ENCODE measurements at places on chromosomes 1 and 21. TPM values are rescaled to one million over a fixed set of nuclear protein-coding genes. Genes with fewer than 3 reads are reported as not detected.

INSRR gene
- total RNA-seq, result not detected

LHX4 gene
- total RNA-seq, result 0.77 TPM

TNFSF4 gene
- total RNA-seq, result 1.1 TPM

GORAB gene
- total RNA-seq, result 21.8 TPM

GBP1 gene
- 15.0 TPM for total RNA-seq

FMOD gene
- total RNA-seq, result 38.6 TPM

DNA sequence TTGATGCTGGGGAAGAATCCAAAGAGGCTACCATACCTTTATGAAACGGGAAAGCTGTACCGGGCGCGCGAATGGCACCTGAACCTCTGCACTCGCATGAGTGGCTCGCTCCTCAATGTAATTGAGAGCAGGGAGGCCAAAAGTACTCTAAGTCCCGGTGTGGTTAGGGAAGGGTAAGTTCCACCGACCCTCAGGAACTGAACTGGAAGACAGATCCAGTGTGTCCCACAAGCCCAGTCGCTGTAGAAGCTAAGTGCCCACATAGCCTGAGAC, 1.0 kb downstream of the GATAD2B start:
- peak overlapping the region; percentile 72 for H3K27ac ChIP-seq
- DNase-seq, result peak; percentile 32
- no peaks in the 10 kb centered on the region for H3K36me3 ChIP-seq
- H3K4me3 ChIP-seq, result peak overlapping the region; percentile 67
- peaks cover 16% of the 10 kb centered on the region for H3K4me1 ChIP-seq

DNA sequence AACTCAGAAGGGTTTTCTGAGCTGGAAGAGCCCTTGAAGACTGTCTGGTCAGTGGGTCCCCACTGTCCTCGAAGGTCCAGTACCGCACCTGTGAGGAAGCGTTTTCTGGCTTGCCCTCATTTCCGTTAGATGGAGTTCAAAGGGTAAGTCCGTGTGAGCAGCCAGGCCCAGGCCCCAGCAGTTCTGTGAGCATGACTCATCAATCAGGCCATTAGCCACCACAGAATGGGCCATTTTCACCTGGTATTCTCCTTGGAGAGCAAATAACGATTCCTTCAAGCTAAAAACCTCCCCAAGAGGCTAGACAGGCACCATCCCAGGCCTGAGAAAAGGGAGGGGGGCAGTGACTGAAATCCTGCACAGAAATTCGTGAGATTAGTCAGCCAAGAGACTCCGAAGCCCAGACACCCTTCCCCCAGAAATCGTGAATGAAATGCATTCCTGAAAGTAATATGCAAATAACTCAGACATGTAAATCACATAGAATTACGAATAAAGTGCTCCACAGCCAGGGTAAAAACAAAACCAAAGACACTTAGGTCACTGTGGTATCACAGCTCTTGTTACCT, 66.0 kb downstream of the BCAR3 start:
- H3K27ac ChIP-seq, result peak overlapping the region; percentile 42
- no peaks in the 10 kb centered on the region for H3K27me3 ChIP-seq
- peak; percentile 38 for DNase-seq
- no peaks in the 10 kb centered on the region for H3K36me3 ChIP-seq
- peaks cover 13% of the 10 kb centered on the region for H3K4me1 ChIP-seq

GRCh38 chr1:230709619-230710542, 4.0 kb downstream of the AGT start:
- peaks cover 3% of the 10 kb centered on the region for H3K4me1 ChIP-seq
- H3K27ac ChIP-seq, result no peak overlapping the region
- H3K27me3 ChIP-seq, result no peaks in the 10 kb centered on the region
- no peak for DNase-seq

DNA sequence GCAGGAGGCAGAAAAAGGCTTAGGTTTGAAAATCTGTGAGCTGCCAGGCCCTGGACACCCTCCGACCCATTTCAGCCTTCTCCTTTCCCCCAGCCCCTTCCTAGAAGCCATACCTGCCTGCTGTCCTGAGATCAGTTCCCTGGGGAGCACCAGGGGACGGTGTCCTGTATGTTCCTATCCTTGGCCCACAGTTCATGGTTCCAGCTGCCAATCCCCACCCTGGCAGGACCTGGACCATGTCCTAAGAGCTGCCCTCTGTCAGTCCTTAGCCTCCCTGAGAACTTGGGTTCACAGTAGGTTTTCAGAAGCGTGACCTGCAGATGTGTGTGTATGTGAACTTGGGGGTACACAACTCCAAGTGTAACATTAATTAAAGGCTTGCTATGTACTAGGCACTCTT, 3.8 kb downstream of the TCEA3 start:
- no peaks in the 10 kb centered on the region for H3K27me3 ChIP-seq
- H3K36me3 ChIP-seq, result no peaks in the 10 kb centered on the region
- no peak overlapping the region for H3K4me3 ChIP-seq
- no peak for DNase-seq
- H3K27ac ChIP-seq, result peak overlapping the region; percentile 92

DNA sequence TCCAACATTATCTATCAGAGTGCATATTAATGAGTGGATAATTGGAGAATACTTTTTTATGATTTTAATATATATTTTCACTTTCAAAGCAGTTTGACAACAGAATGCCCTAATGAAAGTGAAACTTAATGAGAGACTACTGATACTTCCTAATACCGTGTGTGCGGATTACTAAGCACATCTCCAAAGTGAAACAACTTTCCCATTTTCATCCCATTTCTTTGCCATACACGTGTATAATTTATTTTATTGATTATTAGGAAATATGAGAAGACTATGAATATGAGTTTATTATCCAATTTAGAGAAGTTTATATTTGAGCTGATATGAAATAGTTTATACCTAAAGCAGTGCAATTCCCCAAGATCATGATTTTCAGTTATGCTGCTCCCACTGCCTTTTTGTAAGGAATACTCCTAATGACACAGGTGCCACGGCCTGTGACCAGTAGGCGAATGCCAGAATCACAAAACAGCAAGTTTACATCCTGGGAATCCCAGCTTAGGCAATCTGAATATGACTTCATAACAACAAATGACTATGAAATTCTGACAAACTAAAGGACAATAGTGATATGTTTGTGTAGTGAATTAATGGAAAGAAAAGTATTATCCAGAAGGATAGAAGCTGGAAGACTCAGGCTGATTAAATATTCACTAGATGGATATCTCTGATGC, 202.9 kb downstream of the NCAM2 start:
- no peaks in the 10 kb centered on the region for H3K4me1 ChIP-seq
- DNase-seq, result no peak
- H3K36me3 ChIP-seq, result no peaks in the 10 kb centered on the region
- no peak overlapping the region for H3K4me3 ChIP-seq
- no peak overlapping the region for H3K27ac ChIP-seq
- no peaks in the 10 kb centered on the region for H3K27me3 ChIP-seq

GRCh38 chr1:41341772-41342562, 19.3 kb upstream of the FOXO6 start:
- peak; percentile 65 for DNase-seq
- H3K4me3 ChIP-seq, result no peak overlapping the region
- no peaks in the 10 kb centered on the region for H3K36me3 ChIP-seq
- H3K27ac ChIP-seq, result no peak overlapping the region

- no peak for DNase-seq
- H3K4me1 ChIP-seq, result peaks cover 4% of the 10 kb centered on the region
- H3K36me3 ChIP-seq, result no peaks in the 10 kb centered on the region
- H3K4me3 ChIP-seq, result no peak overlapping the region
These were observed 83.9 kb downstream of the FASLG start for GRCh38 chr1:172742599-172743500.

DNA sequence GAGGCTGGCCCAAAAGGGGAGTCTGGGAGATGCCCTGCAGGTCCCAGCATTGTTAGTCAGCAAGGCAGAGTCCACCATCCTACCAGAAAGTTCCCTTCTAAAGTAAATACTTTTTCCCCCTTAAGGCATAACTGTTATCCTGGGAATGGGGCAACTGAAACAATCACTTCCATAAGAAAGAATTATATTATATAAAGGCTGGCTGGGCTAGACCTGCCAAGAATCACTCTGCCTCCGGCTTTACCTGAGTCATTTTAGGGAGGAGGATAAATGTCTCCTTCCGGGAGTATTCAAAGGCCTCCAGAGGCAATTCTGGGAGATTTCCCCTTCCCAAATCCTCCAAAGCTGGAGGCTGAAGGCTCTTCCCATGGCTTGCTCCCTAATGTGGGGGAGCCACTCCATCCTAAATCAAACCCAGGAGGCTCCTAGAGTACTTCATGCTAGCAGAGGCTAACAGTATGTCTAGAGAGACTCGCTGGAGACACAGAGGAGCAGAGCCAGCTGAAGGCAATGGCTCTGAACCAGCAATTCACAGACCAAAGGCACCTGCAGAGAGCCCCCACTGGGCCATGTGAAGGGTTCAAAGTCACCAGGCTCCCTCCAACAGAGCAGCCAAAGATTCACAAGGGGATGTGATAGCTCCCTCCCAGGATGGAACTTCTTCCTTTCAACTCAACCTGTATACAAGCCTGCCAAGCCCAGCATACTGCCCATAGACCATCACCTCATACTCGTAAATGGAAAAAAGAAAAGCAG, 116.0 kb downstream of the ASTN1 start:
- no peaks in the 10 kb centered on the region for H3K36me3 ChIP-seq
- no peak overlapping the region for H3K4me3 ChIP-seq
- H3K27ac ChIP-seq, result no peak overlapping the region
- H3K4me1 ChIP-seq, result no peaks in the 10 kb centered on the region
- H3K27me3 ChIP-seq, result no peaks in the 10 kb centered on the region

- no peak for DNase-seq
- H3K27ac ChIP-seq, result no peak overlapping the region
- no peak overlapping the region for H3K4me3 ChIP-seq
- H3K4me1 ChIP-seq, result no peaks in the 10 kb centered on the region
These were observed 111.6 kb downstream of the ZNF281 start for GRCh38 chr1:200298242-200298641.

- no peaks in the 10 kb centered on the region for H3K36me3 ChIP-seq
- H3K27ac ChIP-seq, result no peak overlapping the region
- no peak overlapping the region for H3K4me3 ChIP-seq
- H3K4me1 ChIP-seq, result no peaks in the 10 kb centered on the region
These were observed 153.0 kb downstream of the TNFSF18 start for GRCh38 chr1:172897738-172898137.

DNA sequence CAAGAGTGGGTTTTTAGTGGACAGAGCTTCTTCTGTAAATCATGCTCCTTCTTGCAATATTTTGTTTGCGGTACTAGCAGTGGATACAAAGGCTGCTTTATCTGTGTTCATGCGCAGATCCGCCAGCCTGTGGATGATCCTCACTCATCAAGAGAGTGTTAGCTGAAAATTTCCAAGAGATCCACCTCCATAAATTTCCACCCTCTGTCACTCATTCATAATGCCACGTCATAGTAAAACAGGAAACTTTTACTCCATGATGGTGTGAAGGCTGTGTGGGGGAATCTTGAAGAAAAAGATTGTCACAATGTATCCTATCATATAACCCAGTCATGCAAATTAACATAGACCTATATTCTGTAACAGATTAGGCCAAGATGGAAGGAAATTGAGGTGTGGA, 4.4 kb upstream of the MAPKAPK2 start:
- H3K36me3 ChIP-seq, result no peaks in the 10 kb centered on the region
- no peak overlapping the region for H3K4me3 ChIP-seq
- H3K27ac ChIP-seq, result no peak overlapping the region
